ENCODE measurements at places on chromosomes 4 and X.

GRCh38 chr4:106569146-106570031 is 200.8 kb upstream of the GIMD1 start:
- no peak for DNase-seq

DNA sequence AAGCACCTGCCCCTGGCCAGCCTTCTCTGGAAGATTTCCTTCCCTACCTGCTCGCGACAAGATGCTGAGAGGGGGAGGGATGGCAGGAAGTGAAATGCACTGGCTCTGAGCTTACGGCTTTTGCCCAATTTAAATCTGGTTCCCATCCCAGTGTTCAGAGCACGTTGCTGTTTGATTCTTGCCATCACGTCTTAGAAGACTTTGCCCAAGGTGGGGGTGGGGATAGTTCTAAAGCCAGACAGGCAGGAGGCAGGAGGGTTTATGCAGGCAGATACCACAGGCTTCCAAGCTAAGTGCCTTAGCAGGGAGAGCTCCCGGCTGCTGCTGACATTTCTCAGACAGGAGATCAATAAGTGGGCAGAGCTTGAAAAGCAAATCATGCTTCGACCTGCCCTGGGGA is 393.9 kb downstream of the MID1IP1 start:
- DNase-seq = no peak

GRCh38 chr4:152999346-153000075 is 63.4 kb downstream of the FHDC1 start:
- no peak for DNase-seq

DNA sequence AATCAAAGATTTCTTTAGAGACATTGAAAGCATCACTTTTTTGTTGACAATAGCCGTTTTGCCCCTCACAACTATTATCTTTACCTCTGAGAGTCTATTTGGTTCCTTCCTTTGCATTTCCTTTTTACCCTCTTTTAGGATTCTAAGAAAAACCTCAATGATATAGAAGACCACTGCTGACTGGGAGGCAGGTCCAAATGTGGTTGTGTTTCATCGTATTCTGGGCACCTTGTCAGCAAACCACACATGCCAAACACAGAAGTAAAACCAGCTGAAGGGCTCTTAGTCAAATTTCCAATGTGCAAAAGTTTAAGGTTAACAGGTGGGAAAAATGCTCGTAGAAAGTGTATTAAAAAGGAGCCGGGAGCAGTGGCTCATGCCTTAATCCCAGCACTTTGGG is 5.1 kb upstream of the PRMT9 start:
- no peak for DNase-seq

- no peak for DNase-seq
Observed at GRCh38 chr4:68404153-68404552, 43.1 kb upstream of the TMPRSS11E start.

GRCh38 chrX:69128588-69128987 is 36.7 kb downstream of the PJA1 start:
- no peak for DNase-seq

DNA sequence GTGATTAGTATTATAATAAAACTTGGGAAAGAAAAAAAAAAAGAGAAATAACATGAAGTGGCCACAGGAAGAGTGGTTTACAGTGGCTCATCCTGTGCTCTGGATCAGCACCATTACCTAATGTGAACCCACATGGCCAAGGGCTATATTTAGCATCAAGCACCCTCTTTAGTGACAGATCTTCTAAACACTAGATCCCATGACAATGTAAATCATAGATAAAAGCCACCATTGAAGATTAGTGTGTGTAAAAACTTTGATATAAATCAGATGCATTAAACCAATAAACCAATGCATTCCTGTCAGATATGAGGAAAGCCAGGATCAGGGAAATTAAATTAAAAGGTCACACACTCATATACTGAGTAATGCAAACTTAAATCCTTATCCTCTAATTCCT is 400.6 kb upstream of the MAGEB18 start:
- no peak for DNase-seq

GRCh38 chr4:110247591-110247990 is 49.2 kb upstream of the ELOVL6 start:
- DNase-seq = no peak

- DNase-seq = no peak
Observed at GRCh38 chr4:56786955-56787354, 34.5 kb downstream of the SPINK2 start.

DNA sequence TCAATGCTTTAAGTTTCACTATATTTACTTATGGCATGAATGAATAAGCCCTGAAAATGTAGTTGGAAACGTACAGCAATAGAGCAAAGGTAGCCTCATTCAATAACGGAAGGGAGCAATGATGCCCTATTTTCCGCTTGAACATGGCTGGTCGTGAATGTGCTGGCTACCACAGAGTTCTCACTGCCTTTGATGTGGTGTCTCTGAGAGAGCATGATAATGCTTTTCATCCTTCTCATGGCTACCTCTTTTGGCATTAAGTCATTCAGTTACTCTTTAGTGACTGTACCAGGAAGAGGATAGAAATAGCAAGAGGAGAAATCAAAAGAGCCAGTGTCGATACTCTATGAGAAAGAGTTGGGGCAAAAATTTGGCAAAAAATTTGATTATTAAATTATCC is 308.0 kb downstream of the PPP3CA start:
- DNase-seq = no peak

DNA sequence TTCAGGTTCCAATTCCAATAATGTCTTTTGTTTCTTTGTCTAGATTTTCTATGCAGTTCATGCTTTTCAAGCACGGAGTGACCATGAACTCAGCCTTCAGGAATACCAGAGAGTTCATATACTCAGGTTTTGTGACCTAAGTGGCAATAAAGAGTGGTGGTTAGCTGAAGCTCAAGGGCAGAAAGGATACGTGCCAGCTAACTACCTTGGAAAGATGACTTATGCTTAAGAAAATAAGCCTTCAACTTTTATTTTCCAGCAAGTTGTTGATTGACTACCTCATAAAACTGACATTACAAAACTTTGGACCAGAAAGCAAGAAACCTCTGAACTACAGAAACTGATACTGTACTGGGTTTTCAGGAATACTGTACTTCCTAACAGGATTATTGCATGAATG is 30.8 kb downstream of the INTS12 start:
- DNase-seq = no peak

GRCh38 chr4:129037093-129037492 is 56.2 kb downstream of the SCLT1 start:
- DNase-seq = no peak

- no peak for DNase-seq
Observed at GRCh38 chr4:16988814-16989213, 90.4 kb upstream of the LDB2 start.

- DNase-seq = no peak
Observed at GRCh38 chr4:15811703-15812337, 33.7 kb downstream of the CD38 start.

DNA sequence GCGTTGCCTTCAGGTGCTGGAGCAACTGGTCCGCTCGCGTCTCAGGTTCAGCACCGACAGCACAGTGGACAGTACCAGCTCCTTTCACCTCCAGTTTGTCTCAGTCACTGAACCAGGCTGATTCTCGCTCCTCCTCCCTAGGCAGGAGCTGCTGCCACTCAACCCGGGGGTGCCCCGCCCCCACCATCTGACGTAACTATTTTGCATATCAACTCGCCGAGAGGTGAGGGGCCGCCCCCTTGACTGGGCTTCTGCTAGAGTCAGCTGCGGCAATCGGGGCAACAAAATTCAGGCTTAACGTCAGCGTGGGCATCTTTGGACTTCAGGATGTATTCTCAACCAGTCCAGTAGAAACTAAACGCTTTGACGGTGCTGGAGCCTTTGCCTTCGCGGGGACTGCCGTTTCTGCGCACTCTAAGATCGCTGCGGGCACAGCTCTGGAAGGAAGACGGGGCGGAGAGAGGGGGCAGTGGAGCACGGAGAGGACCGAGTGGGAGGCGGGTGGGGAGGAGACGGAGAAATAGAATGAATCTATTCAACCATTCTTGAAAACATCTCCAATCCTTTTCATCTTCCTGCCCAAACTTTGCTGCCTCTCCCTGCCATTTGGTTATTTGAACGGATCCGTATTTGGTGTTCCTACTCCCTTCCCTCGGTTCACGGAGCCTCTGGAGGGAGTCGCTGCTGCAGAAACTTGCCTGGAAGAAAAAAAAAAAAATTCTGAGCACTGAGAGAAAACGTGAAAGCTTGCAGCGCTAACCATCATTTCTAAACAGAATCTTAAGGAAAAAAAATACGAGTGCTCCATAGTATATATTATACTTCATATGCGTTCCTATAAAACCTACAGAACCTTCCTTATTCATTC is at the start of gene FSTL5:
TSS of gene FSTL5 (minus strand) at position 109 of the 868 bp plus-strand sequence. CDS start 52,604 bp downstream, outside the sequence.
- peak; percentile 68 for DNase-seq

All from SW 1271 (cell line).